ENCODE measurements at places on chromosomes 6 and 20.

DNA sequence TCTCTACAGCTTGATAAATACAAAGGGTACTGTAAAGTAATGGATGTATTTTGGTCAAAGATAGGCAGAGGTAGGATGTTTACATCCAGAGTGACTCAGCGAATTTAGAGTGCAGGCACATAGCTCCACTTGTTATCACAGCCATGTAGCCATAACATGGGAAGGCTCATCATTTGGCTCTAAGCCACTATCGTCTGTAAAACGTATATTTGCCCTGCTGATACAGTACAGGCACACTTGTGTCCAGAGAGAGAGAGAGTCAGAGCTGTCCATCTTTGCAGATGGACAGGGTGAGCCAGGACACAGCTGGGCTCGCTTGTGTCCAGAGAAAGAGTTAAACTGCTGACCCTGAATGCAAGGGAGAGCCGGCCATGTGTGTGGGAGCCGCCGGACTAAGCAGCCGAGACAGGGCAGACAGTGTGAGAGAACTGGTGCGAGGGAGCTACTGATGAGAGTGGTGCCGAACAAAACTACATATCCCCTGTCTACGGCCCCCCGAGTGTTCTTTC is 619.0 kb downstream of the DOK5 start:
- DNase-seq: no peak

GRCh38 chr20:41006936-41007474 is 21.6 kb upstream of the TOP1 start:
- DNase-seq: no peak

- no peak for DNase-seq
Observed at GRCh38 chr6:138410972-138411880, 7.2 kb downstream of the HEBP2 start.

- no peak for DNase-seq
Observed at GRCh38 chr6:25629198-25629576, 22.8 kb upstream of the SCGN start.

DNA sequence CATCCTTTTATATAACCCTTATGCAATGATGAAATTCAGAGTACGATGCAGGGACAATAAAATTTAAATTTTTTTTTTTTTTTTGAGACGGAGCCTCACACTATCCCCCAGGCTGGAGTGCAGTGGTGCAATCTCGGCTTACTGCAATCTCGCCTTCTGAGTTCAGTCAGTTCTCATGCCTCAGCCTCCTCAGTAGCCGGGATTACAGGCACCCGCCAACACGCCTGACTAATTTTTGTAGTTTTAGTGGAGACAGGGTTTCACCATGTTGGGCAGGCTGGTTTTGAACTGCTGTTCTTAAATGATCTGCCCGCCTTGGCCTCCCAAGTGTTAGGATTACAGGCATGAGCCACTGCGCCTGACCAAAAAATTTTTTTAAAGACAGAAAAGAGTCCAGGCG is 15.2 kb downstream of the MTO1 start:
- DNase-seq: no peak

DNA sequence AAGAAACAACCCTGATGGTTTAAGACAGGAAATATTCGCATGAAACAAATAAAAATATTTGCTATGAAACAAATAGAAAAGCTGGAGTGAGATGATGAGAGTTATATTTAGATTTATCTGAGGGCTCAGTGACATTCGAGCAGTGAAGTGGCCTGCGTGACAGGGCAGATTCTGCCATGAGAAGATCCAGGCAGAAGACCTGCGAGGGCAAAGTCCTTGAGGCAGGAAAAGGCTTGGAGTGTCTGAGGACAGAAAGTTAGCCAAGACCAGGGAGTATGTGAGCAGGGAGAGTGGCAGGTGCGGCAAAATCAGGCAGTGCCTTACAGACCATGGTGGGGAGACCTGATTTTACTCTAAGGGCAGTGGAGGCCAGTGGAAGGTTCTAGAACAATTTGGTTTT is 66.9 kb upstream of the RIN2 start:
- DNase-seq: no peak

GRCh38 chr6:43735642-43736199 is 34.3 kb upstream of the VEGFA start:
- DNase-seq: no peak

DNA sequence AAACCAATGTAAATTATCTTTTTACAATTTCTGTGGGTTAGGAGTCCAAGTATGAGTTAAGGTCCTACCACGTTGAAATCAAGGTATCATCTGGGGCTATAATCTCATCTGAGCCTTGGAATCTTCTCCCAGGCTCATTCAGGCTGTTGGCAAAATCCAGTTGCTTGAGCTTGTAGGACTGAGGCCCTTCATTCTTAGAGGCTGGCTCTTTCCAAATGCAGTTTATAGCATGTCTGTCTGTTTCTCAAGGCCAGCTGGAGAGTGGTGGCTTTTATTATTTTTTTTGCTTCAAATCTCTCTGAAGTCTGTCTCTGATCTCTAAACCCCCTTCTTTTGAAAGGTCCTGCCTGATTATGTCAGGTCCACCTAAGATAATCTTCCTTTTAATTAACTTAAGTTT is 177.2 kb upstream of the ASCC3 start:
- no peak for DNase-seq

DNA sequence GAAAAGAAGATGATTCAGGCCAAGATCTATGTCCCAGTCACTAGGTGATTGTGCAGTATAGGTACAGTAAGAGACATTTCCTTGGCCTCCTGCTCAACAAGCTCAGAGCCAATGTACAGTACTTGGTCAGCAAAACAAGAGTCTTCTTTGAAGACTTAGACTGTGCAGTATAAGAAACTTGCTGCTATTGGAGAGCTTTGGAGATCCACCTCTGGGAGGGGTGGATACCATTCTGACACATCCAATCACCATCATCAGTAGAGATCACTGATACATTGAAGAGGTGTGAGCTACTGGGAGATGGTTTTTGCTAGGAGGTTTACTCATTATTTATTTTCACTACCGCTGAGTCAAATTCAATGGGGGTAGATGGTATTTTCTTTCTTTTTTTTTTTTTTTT is 77.5 kb downstream of the UST start:
- DNase-seq: no peak
